Hindlimb muscle (tissue), 1 donor: ENCODE measurements at places on chromosomes 1 and 21. TPM values are rescaled to one million over a fixed set of nuclear protein-coding genes. Genes with fewer than 3 reads are reported as not detected.

DNA sequence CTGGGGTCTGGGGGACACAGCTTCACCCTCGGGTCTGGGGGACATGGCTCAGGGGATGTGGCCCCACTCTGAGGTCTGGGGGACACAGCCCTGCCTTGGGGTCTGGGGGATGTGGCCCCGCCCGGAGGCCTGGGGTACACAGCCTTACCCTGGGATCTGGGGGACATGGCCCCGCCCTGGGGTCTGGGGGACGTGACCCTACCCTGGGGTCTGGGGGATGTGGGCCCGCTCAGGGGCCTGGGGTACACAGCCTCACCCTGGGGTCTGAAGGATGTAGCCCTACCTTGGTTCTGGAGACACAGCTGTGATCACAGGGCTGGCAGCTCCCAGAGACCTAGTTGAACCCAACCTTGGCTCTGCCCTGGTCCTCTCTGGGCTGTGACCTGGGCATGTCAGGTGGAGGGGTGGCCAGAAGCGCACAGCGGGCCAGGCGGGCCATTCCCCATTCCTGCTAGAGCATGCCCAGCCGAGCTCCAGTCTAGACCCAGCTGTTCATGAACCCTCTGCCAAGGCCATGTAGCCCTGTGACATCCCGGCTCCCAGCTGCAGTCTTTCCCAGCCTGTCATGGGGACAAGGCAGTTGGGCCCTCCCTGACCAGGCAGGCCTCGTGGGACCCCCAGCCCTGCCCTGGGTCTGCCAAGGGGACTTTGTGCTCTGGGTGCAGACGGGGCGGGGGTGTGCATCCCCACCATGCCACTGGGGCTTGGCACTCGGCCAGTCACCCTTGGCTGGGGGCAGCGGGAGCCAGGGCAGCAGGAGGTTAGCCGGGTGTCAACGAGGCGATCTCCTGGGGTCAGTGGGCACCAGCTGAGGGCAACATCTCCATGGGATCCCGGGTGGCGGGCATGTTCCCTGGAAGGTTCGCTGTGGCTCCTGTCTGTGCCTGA, 43.9 kb downstream of the WNT9A start:
- no peak for DNase-seq

DNA sequence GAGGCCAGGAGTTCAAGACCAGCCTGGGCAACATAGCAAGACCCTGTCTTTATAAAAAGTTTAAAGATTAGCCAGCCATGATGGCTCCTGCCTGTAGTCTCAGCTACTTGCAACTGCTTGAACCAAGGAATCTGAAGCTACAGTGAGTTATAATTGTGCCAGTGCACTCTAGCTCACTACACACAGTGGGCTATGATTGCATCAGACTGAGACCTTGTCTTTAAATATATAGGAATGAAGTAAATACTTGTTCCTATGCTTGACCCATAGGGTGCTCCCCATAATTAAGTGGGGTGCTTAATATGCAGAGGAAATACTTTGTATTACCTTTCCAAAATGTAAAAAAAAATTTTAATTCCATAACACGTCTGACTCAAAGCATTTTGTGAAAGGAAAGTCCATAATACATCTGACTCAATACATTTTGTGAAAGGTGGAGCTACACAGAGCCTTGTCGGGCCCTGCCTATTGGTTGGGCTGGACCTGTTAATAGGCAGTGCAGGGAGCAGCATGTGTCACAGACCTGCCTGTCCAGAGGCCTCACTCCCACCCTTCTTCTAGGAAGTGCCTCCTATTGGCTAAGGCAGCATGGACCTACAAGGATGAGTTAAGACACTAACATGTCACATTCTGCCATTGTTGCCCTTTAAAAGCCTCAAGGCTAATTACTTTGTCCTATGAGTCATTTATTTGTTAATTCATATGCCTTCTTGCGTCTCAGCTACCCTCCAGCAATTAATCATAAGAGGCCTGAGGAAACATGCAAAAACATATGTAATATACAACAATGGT, 33.6 kb downstream of the CD58 start:
- DNase-seq = no peak

GRCh38 chr1:172745014-172745413, 86.1 kb downstream of the FASLG start:
- DNase-seq = peak; percentile 34

DNA sequence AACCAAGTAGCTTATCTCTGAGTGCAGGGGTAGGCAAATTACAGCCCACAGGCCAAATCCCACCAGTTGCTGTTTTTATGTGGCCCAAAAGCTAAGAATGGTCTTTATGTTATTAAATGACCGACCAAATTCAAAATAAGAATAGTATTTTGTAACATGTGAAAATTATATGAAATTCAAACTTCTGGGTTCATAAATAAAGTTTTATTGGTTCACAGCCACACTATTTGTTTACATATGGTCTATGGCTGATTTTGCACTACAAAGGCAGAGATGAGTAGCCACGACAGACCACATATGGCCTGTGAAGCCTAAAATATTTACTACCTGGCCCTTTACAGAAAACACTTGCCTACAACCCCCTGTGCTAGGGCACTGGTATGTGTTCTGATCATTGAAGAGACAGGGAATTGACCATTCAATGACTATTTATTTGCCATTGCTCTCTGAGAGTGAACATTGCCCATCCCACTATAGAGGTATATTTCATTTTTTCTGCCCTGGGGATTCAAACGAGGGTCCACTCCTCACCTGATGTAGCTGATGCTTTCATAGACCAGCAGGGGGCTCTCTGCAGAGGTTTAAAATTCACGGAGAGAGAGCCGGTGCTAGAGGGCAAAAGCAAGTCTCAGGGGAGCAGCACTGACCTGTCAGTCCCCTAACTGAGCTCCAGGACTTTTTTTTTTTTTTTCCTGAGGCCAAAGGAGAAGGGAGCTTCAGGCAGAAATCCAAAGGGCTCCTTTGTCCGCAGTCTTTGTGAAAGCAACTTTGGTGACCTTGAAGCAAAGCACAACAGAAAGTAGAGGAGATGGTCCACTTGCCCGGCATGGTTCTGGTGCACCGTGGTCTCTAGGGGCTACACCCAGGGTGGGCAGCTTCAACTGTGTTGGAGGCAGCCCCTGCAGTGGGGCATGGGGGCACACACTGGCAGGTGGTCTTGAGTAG, 7.3 kb upstream of the GNL2 start:
- DNase-seq = no peak

DNA sequence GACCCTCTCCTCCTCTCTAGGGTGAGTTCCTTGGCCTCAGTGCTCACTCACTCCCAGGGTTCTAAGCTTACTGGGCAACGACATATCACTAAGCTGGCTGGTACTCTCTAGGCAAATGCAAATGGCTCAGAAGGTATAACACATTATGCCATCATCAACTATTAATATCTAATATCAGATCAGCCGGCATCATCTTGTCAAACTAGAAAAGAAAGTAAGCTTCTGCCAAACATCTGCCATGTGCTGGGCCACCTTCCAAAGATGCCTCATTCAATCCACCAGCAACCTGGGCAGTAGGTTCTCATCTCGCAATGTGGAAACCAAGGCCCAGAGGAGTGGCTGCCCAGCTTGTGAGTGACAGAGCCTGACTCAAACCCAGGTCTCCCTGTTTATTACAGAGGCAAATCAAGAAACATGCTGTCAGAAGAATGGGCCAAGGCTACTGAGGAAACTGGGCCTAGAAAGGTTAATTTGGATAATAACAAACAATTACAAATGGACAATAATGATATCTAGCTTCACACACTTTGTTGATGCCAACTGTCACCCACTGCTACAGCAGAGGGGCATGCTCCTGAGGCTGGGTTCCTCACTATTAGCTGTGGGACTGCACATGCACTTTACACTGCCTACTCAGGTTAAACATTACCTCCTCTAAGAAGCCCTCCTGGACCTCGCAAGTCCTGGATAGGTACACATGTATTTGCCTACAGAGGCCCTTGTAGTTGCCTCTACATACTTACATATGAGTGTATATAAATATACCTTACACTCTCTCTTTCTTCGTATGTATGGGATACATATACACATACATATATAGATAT, 183.3 kb upstream of the JUN start:
- no peak for DNase-seq

- no peak for DNase-seq
These were observed 39.5 kb downstream of the CRB1 start for GRCh38 chr1:197307551-197307950.

Gene PLD5
- 1.4 TPM for polyA plus RNA-seq
